ENCODE measurements at places on chromosomes 16 and 17. TPM values are rescaled to one million over a fixed set of nuclear protein-coding genes. Genes with fewer than 3 reads are reported as not detected.

Gene ETV4
- 2.9 TPM for total RNA-seq

Gene TNFRSF13B
- not detected for total RNA-seq

Gene LMF1
- 21.9 TPM for total RNA-seq

Gene CA5A
- not detected for total RNA-seq

Gene PAGR1
- total RNA-seq, result 21.1 TPM

Gene DUS1L
- 85.4 TPM for total RNA-seq

Gene ADORA2B
- total RNA-seq, result 13.6 TPM

Gene PLA2G10
- total RNA-seq, result not detected

Gene ADAP2
- 3.0 TPM for total RNA-seq

All from uterine smooth muscle cell (primary cell).